ENCODE measurements at places on chromosomes 6 and 20. TPM values are rescaled to one million over a fixed set of nuclear protein-coding genes. Genes with fewer than 3 reads are reported as not detected.

The ZSCAN12 gene
- 8.0 TPM for total RNA-seq

The ACAT2 gene
- total RNA-seq: 30.5 TPM

The NFYA gene
- total RNA-seq: 56.9 TPM

The CST4 gene
- not detected for total RNA-seq

The ATG5 gene
- total RNA-seq: 30.2 TPM

The GRIK2 gene
- not detected for total RNA-seq

The SPATS1 gene
- total RNA-seq: not detected

The NELFCD gene
- 93.3 TPM for total RNA-seq

The ENPP5 gene
- total RNA-seq: 1.2 TPM

The PAK5 gene
- total RNA-seq: not detected

The BMP5 gene
- total RNA-seq: not detected

The WFDC10B gene
- not detected for total RNA-seq

The ARFGEF3 gene
- total RNA-seq: 0.03 TPM

The LY6G6F gene
- not detected for total RNA-seq

The LGSN gene
- not detected for total RNA-seq

Data from CD4-positive, alpha-beta memory T cell (primary cell).